ENCODE measurements at places on chromosomes 7 and 10.
A peak's percentile ranks its signal among the peaks of the same experiment; 100 is the strongest.

GRCh38 chr7:151000897-151001495 lies 10.2 kb downstream of the NOS3 start:
- H3K4me3 ChIP-seq, result no peak overlapping the region
- H3K27ac ChIP-seq, result no peak overlapping the region
- H3K36me3 ChIP-seq, result no peaks in the 10 kb centered on the region
- H3K27me3 ChIP-seq, result no peaks in the 10 kb centered on the region
- DNase-seq, result no peak
- H3K4me1 ChIP-seq, result peaks cover 14% of the 10 kb centered on the region

- H3K4me1 ChIP-seq, result no peaks in the 10 kb centered on the region
- H3K4me3 ChIP-seq, result no peak overlapping the region
- no peaks in the 10 kb centered on the region for H3K27me3 ChIP-seq
- DNase-seq, result no peak
- no peaks in the 10 kb centered on the region for H3K36me3 ChIP-seq
- no peak overlapping the region for H3K27ac ChIP-seq
These were observed 38.8 kb downstream of the PTN start for GRCh38 chr7:137304624-137305235.

DNA sequence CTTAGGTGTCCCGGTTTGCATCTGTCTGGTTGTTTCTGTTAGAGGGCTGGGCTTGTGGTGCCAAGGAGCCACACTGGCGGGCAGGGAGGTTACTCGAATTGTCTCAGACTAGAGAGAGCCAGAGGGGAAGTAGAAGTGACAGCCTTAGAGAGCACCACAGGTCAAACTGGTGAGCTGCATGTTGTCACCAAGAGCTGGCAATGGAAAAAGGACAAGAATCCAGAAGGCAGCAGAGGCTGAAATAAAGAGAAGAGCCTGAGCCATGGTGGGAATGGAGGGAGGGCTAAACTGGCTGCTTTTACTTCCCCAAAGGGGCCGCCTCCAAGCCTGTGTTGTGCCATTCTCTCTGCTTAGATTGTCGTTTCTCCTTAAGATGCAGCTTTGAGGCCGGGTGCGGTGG lies 31.1 kb upstream of the RHBDD2 start:
- H3K36me3 ChIP-seq, result no peaks in the 10 kb centered on the region
- no peak overlapping the region for H3K4me3 ChIP-seq
- H3K27ac ChIP-seq, result no peak overlapping the region
- no peaks in the 10 kb centered on the region for H3K27me3 ChIP-seq
- H3K4me1 ChIP-seq, result peaks cover 7% of the 10 kb centered on the region

- H3K27me3 ChIP-seq, result no peaks in the 10 kb centered on the region
- no peaks in the 10 kb centered on the region for H3K36me3 ChIP-seq
- no peak overlapping the region for H3K27ac ChIP-seq
- no peak for DNase-seq
- peaks cover 12% of the 10 kb centered on the region for H3K4me1 ChIP-seq
These were observed 44.2 kb upstream of the FHIP2A start for GRCh38 chr10:114777415-114777814.

- H3K36me3 ChIP-seq, result no peaks in the 10 kb centered on the region
- H3K27ac ChIP-seq, result no peak overlapping the region
- H3K27me3 ChIP-seq, result no peaks in the 10 kb centered on the region
- no peak for DNase-seq
- H3K4me3 ChIP-seq, result no peak overlapping the region
These were observed 1260.9 kb upstream of the SORCS1 start for GRCh38 chr10:108425283-108425964.

GRCh38 chr7:36303202-36304098 lies 86.2 kb upstream of the ANLN start:
- H3K27me3 ChIP-seq, result no peaks in the 10 kb centered on the region
- DNase-seq, result peak; percentile 94
- H3K36me3 ChIP-seq, result no peaks in the 10 kb centered on the region
- peaks cover 36% of the 10 kb centered on the region for H3K4me1 ChIP-seq
- no peak overlapping the region for H3K4me3 ChIP-seq

GRCh38 chr7:38580485-38580884 lies 50.7 kb downstream of the AMPH start:
- no peak overlapping the region for H3K4me3 ChIP-seq
- no peak for DNase-seq
- H3K27me3 ChIP-seq, result no peaks in the 10 kb centered on the region
- H3K4me1 ChIP-seq, result no peaks in the 10 kb centered on the region

- peak; percentile 47 for DNase-seq
- H3K4me3 ChIP-seq, result no peak overlapping the region
- no peak overlapping the region for H3K27ac ChIP-seq
- no peaks in the 10 kb centered on the region for H3K36me3 ChIP-seq
- H3K4me1 ChIP-seq, result no peaks in the 10 kb centered on the region
These were observed 93.8 kb downstream of the WDR37 start for GRCh38 chr10:1149793-1150637.

GRCh38 chr10:51964630-51965029 lies 265.2 kb upstream of the CSTF2T start:
- H3K27me3 ChIP-seq, result no peaks in the 10 kb centered on the region
- no peaks in the 10 kb centered on the region for H3K36me3 ChIP-seq
- H3K27ac ChIP-seq, result no peak overlapping the region
- H3K4me1 ChIP-seq, result no peaks in the 10 kb centered on the region

DNA sequence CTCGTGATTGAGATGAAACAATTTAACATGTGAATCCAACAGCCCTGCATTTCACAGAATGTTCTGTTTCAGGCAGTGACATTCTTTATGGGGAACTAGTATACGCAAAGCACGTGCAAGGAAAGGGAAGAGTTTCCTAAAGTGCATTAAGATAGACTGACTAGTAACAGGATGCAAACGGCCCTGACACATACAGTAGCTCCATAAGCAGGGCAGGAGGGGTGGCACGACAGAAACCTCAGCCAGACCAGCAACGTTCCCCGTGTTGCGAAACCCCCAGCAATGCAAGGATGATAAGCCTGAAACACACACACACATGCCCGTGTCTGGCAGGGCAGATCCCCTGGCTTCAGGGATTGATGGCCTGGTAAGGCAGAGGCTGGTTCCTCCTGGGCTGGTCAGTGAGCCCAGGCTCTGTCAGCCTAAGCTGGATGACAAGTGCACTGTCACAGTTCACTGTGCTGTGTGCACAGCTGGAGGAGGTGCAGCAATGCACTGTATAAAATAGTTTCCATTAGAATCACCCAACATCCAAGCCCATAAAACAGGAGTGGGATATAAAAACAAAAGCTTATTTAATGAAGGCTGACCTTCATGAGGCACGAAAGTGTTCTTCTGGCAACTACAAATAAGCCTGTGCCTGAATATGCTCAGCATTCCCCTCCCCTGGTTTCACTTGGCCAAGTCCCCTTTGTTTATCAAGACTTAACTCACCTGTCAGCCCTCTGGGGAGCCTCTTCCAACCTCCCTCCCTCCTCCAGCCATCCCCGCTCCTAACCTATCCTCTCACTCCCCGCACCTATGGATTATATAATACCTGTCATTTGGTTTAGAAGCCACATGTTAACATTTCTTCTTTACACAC lies 88.8 kb downstream of the GSAP start:
- H3K4me3 ChIP-seq, result no peak overlapping the region
- peak overlapping the region; percentile 50 for H3K27ac ChIP-seq
- H3K4me1 ChIP-seq, result peaks cover 45% of the 10 kb centered on the region
- H3K36me3 ChIP-seq, result no peaks in the 10 kb centered on the region
- peak; percentile 76 for DNase-seq

- H3K27ac ChIP-seq, result peak overlapping the region; percentile 94
- H3K36me3 ChIP-seq, result no peaks in the 10 kb centered on the region
- DNase-seq, result no peak
These were observed 739 bp upstream of the CCDC186 start for GRCh38 chr10:114174695-114175188.

DNA sequence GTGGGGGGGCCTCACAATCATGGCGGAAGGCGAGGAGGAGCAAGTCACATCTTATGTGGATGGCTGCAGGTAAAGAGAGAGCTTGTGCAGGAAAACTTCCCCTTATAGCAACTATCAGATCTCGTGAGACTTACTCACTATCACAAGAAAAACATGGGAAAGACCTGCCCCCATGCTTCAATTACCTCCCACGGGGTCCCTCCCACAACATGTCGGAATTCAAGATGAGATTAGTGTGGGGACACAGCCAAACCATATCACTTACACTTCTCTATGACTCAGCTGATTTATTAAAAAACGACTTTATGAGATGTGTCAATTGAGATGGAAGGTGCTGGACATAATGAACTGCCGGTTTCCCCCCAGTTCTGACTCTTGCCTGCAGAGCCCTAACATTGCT lies 23.8 kb upstream of the CHN2 start:
- no peak overlapping the region for H3K27ac ChIP-seq
- no peak for DNase-seq

DNA sequence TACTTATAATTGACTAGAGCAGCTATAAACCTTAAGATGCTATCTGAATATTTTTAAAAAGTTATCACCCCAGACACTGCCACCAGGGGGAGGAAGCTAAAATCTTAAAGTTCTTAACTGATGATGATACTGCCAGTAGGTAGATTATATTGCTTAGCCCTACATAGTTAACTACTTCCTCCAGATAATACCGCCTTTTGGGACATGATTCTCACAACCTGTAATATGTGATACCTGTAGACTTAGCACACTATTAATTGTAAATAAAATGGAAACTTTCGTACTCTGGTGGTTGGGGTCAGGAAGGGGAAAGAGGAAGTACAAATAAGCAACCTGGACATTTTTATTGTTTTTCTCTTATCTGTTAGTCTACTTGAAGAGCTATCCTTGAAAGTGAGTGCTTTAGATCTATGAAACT lies 268.9 kb downstream of the ADK start:
- no peak for DNase-seq
- H3K27me3 ChIP-seq, result no peaks in the 10 kb centered on the region
- no peaks in the 10 kb centered on the region for H3K36me3 ChIP-seq
- H3K4me3 ChIP-seq, result no peak overlapping the region
- H3K27ac ChIP-seq, result no peak overlapping the region

GRCh38 chr10:71075759-71076472 lies 136.5 kb upstream of the UNC5B start:
- no peaks in the 10 kb centered on the region for H3K27me3 ChIP-seq
- H3K4me3 ChIP-seq, result no peak overlapping the region
- no peak for DNase-seq
- no peaks in the 10 kb centered on the region for H3K4me1 ChIP-seq
- H3K27ac ChIP-seq, result no peak overlapping the region

GRCh38 chr10:102431452-102432124 lies 786 bp downstream of the CUEDC2 start:
- H3K27ac ChIP-seq, result peak overlapping the region; percentile 85
- peaks cover 39% of the 10 kb centered on the region for H3K4me1 ChIP-seq
- no peaks in the 10 kb centered on the region for H3K27me3 ChIP-seq
- H3K36me3 ChIP-seq, result no peaks in the 10 kb centered on the region

DNA sequence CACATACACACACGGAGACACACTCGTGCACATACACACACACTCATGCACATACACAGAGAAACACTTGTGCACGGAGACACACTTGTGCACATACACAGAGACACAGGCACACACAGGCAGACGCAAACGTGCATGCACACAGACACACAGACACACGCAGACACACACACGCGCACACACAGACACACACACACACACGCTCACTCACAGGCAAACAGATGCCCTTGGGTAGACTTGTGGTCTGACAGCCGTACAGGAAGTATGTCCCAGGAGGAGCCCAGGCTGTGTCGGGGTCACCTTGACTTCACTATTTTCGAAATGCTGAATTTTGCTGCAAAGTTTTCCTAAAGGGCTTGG lies 538.0 kb downstream of the DNAJB6 start:
- no peaks in the 10 kb centered on the region for H3K36me3 ChIP-seq
- no peak overlapping the region for H3K27ac ChIP-seq
- no peak overlapping the region for H3K4me3 ChIP-seq
- peaks cover 5% of the 10 kb centered on the region for H3K4me1 ChIP-seq

GRCh38 chr10:104895541-104895940 lies 254.5 kb downstream of the SORCS3 start:
- no peaks in the 10 kb centered on the region for H3K27me3 ChIP-seq
- H3K27ac ChIP-seq, result no peak overlapping the region
- no peak for DNase-seq
- no peaks in the 10 kb centered on the region for H3K36me3 ChIP-seq

DNA sequence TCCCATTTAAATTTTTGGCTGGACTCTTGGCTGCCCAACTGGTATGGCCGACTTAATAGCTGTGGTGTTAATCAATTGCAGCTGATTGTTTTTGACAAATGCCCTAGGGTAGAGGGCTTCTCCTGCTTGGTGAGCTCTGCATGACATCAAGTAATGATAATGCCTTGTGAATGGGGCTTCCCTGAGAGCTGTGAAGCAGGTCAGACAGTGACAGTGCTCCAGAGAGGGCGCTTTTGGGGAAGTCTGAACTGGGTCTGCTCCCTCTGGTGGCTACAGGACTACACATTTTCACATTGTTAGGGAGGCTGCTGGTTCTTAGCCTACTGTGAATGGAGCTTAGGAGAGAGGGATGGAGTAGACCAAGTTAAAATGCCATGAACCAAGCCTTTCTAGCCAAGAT lies 98.8 kb downstream of the SDK1 start:
- peaks cover 7% of the 10 kb centered on the region for H3K4me1 ChIP-seq
- H3K4me3 ChIP-seq, result no peak overlapping the region
- no peak overlapping the region for H3K27ac ChIP-seq
- H3K27me3 ChIP-seq, result no peaks in the 10 kb centered on the region
- DNase-seq, result no peak

DNA sequence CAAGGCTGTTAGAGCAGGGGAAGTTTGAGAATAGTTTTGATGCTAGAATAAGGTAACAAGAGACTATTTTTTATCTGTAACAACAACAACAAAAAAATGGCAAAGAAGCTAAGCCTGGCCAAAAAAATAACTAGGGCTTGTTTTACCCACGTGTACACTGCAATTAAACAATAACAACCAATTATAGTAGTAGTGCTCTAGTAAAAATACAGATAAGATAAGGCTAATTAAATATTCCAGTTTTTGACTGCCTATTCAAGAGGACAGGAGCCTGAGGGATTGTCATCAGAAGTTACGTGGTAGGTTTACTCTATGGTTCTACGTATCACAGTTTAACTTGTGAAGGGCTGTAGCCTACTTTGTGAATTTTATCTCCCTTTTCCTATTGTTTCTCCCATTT lies 29.2 kb downstream of the PCGF5 start:
- H3K4me1 ChIP-seq, result no peaks in the 10 kb centered on the region
- no peak overlapping the region for H3K27ac ChIP-seq
- no peak overlapping the region for H3K4me3 ChIP-seq
- H3K27me3 ChIP-seq, result no peaks in the 10 kb centered on the region
- peaks cover 16% of the 10 kb centered on the region for H3K36me3 ChIP-seq
- DNase-seq, result no peak

GRCh38 chr7:155964543-155964942 lies 152.3 kb upstream of the SHH start:
- no peak overlapping the region for H3K4me3 ChIP-seq
- H3K27ac ChIP-seq, result no peak overlapping the region
- H3K36me3 ChIP-seq, result no peaks in the 10 kb centered on the region
- no peaks in the 10 kb centered on the region for H3K27me3 ChIP-seq
- no peak for DNase-seq

- no peak for DNase-seq
- no peak overlapping the region for H3K4me3 ChIP-seq
- no peaks in the 10 kb centered on the region for H3K27me3 ChIP-seq
These were observed 492.9 kb downstream of the PTPRN2 start for GRCh38 chr7:158094671-158095226.

- DNase-seq, result no peak
- H3K4me1 ChIP-seq, result no peaks in the 10 kb centered on the region
- H3K4me3 ChIP-seq, result no peak overlapping the region
- H3K27me3 ChIP-seq, result no peaks in the 10 kb centered on the region
- no peak overlapping the region for H3K27ac ChIP-seq
These were observed 208.4 kb upstream of the AGK start for GRCh38 chr7:141342621-141343408.

- no peak overlapping the region for H3K4me3 ChIP-seq
- no peaks in the 10 kb centered on the region for H3K36me3 ChIP-seq
- no peak overlapping the region for H3K27ac ChIP-seq
- no peaks in the 10 kb centered on the region for H3K27me3 ChIP-seq
These were observed 65.9 kb upstream of the LRRN3 start for GRCh38 chr7:111025006-111025405.

GRCh38 chr10:35635576-35635975 lies 6.5 kb downstream of the FZD8 start:
- H3K4me1 ChIP-seq, result peaks cover 38% of the 10 kb centered on the region
- H3K27ac ChIP-seq, result no peak overlapping the region
- no peak for DNase-seq
